Esophagus squamous epithelium (tissue), 5 donors: ENCODE measurements at places on chromosomes 2 and 18.

GRCh38 chr2:26847655-26848335, at the start of gene DPYSL5:
Gene DPYSL5, plus strand, starts transcription at chr2:26848132. Its CDS starts 50,368 bp downstream, at chr2:26898500.
- DNase-seq: no peak

DNA sequence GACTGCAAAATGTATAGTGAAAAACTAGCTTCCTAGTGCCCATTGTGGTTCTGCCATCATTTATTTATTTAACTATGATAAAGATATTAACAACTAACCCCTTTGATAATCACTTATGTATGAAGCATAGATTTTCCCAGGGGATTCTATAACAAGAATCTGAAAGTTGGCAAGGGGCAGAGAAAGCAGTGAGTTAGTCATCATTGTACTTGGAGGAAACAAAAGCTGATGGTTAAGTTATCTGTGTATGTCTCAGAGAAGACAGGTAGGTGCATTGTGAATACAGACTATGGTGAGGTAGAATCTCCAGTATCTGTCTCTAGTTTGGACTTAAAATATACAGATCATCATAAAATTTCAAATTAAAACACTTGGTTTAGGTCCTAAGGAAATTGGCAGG, 2159.1 kb upstream of the CELF4 start:
- no peak for DNase-seq

- DNase-seq: no peak
These were observed 115.3 kb upstream of the ITGB6 start for GRCh38 chr2:160315337-160315736.

- DNase-seq: no peak
These were observed 31.5 kb upstream of the TMEM18 start for GRCh38 chr2:708667-709066.

DNA sequence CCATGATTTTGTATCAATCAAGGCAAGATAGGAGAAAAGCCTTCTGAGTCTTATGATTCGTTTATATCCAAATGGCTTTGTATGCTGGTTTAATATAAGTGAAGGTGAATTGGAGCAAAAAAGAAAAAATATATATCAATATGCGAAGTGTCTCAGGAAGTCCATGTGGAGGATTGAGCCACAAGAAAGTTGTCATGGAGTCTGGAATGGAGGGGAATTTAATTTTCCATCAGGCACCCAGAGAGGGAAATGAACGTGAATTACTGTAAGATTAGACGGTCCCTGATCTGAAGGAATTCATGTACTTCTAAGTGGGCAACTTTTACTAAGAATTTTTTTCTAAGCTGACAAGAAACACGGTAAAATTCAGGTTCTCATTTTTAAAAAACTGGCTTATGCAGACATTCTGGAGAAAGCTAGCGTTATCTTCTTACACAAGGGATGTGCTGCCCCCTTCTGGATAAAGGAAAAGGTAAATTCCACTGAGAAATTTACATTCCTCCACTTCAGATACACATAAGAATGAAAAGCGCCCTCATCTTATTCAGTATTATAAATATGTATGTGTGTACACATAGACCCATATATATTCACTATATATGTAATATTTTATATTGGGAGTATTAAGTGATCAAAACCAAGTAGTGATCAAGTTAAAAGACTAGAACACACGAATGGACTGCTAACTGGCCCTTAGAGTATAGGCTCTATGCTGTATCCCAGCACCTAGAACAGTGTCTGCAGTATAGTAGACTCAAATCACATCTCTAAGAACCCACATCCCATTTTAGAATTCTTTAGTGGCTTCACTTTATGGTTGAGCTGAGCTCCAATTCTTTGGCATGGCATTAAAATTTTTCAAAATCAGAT, 289.0 kb upstream of the TFPI start:
- DNase-seq: no peak

DNA sequence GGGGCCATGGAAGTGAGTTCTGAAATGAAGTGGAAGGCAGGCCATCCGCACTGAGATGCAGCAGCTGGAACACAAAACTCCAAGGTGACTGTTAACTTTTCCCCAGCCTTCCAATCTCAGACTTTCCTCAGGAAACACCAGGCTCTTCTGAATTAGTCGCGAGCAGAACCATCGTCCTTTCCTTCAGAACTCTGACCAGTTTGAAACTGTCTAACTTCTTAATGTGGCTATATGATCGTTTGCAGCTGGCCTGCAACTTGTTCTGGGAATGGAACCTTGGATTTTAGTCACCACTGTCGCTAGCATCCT, 620 bp upstream of the RPL37A start:
- no peak for DNase-seq

DNA sequence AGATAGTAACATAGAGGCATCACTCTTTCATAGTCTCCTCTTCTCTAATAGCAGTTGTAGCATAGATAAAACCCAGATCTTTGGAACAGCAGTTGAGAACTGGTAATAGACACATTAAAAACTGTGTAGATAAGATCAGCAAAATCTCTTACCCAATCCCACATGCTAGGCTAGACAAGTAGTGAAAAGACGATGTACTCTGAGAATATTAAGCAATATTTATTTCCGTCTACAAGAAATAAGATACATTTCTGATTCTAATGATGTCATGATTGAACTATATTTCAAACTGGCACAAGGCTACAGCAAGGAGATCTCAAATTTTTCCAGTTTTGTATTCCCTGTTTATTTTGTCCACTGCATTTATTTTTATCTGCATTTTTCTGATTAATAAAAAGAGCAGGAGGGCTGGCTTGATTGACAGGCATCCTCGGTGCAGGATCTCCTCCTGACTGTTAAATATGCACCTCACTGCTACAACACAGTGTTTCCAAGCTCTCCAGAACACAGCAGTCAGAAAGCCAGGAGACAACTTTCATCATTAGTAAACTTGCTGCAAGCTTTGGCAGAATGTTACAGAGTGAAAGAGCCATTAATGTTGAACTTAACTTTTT, 73.3 kb upstream of the ATIC start:
- no peak for DNase-seq

- DNase-seq: no peak
These were observed 73.4 kb downstream of the ACTR2 start for GRCh38 chr2:65300761-65301711.

GRCh38 chr18:56532176-56532840, 106.1 kb downstream of the TXNL1 start:
- DNase-seq: no peak

GRCh38 chr2:39140322-39140847, 19.5 kb upstream of the SOS1 start:
- no peak for DNase-seq

DNA sequence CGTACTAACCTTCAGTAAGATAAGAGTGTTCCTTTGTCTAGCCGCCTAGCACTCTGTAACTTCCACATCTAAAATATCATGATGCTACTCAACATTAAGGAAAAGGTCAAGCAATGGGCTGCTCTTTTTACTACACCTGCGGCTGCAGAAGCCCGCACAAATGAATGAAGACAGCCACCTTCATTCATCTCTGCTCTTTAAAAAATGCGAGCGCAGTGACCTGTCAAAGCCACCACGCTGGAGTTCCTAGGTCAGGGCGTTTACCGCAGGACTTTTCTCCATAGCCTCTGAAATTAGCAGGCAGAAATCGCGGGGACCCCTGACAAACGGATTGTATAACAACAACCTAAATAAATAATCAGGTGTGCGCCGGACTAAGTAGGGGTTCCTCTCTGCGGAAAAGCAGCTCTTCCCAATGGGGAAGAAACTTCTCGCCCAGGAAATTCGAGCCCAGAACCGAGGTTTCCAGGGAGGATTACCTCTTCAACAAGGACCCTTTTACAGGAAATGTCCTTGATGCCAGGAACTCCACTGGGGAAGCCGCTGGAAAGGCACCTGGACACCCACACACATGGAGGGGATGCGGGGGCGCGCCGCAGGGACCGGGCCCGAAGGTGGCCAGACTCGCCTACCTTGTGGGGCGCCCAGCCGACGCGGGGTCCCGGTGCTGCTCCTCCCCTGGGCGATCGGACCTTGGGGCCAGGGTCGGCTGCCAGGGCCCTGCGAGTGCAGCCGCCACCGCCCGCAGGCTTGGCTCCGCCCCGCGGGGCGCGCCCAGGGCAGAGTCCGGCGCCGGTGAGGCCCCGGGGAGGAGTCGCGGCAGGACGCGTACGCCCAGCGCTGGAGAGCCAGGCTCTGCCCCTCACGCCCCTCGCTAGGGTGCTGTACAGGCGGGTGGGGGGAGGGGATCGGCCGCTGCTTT, at the start of gene CCDC68:
Gene CCDC68 (minus strand): TSS at position 758 of the 922 bp plus-strand sequence. CDS start 16,670 bp downstream, outside the sequence.
- no peak for DNase-seq

DNA sequence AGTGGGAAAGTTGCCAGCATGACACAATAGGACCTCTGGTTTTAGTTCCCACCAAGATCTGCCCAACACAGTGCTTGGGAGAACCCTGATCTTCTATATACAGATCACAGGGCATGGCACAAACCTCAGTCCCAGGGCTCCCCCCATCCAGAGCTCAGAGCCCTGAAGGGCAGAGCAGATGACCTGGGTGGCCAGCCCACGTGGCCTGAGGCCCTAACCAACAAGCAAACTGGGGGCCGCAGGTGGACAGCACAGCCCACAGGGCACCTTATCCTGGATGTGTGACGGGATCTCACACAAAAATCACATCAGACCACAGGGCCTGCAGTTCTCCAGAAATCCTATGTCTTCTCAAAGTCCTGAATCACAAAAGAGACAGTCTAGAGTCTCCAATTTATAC, 34.7 kb downstream of the CRACDL start:
- DNase-seq: no peak

DNA sequence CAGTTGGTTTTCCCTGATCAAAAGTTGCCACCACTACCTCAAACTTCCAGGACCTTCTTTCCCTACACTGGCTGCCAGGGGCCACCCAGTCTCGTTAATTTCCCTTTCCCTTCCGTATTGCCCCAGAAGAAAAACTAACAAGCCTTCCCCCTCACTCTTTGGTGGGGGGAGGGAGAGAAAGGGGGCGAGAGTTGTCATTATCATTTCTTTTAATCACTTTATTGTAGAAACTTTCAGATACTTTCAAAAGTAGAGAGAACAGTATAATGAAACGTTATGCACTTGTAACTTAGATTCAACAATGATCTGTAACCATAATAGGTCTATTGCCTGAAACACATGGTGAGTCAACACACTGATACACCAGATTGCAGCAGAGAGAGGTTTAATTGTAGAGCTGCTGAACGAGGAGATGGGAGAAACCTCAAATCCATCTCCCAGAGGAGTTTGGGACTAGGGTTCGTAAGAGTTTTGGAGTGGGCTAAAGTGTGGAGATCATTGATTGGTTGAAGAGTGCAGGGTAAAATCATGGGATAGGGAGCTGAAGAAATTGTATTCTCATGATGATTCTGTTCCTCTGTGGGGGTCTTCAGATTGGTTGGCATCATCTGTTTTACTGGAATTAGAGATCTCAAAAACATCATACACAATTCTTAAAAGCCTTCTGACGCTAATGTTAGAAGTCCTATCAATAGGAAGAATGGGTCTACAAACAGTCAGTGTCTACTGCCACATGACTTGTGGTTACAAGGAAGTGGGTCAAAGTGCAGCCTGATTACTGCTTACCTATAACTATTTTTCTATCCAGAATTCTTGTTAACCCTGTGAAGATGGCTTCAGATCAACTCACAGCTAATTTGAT, 2.6 kb upstream of the RNF149 start:
- DNase-seq: no peak

- DNase-seq: no peak
These were observed 893.0 kb upstream of the POU3F3 start for GRCh38 chr2:103960951-103961350.

DNA sequence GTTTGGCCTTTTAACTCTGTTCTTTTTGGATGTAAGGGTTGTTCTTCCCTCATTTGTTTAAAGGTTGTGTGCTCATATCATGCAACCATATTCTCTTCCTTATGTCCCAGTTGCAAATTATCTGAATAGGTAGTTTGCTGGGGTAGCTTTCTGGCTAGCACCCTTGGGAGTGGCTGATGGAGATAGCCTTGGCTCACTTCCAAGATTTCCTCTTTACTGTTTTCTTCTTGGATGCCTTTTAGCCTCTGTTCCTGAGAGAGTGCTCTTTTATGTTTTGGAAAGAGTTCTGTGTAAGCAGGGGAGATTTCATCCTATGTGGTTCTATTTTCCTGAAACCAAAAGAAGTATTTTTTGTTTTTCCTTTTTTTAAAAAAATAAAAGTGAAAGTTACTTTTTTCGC, 25.4 kb downstream of the USP14 start:
- DNase-seq: no peak

- no peak for DNase-seq
These were observed 901.9 kb upstream of the ZEB2 start for GRCh38 chr2:145421841-145422240.

- DNase-seq: no peak
These were observed 193.8 kb downstream of the IKZF2 start for GRCh38 chr2:212957624-212958023.

- DNase-seq: no peak
These were observed 373.7 kb upstream of the SMIM21 start for GRCh38 chr18:75801178-75801577.

GRCh38 chr18:13893418-13893760, 21.9 kb downstream of the MC2R start:
- DNase-seq: no peak

DNA sequence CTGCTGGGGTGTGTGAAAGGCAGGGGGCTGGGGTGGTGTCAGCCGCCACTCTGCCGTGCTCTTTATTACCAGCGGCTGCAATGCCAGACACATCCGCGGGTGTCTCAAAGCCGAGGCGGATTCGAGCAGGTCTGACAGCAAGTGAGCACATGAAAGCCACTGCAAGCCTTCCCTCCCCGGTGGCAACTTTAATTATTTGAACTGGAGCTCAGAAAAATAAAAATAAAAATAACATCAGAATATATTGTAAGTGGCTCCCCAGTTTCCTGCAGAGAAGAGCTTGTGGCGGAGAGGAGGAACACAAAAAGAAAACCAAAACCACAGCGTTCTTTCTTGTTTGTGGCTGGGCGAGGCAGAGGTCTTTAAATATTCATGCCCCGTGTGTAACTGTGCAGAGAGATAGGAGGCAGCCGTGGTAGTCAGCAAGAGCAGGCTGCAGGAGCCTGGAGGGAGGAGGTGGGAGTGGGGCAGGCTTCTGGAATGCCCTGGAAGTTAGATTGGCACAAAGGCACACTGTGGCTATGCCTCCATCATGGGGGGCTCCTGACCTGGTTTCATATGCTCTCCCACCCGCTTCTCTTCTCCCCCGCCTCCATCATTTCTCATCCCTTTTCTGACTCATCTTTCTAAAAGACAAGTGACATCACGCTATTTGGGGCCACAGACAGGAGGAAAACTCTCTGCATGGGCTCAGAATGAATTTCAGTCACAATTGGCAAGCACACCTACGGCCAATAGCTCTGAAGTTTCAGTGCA, 199.8 kb downstream of the CLIP4 start:
- DNase-seq: no peak

DNA sequence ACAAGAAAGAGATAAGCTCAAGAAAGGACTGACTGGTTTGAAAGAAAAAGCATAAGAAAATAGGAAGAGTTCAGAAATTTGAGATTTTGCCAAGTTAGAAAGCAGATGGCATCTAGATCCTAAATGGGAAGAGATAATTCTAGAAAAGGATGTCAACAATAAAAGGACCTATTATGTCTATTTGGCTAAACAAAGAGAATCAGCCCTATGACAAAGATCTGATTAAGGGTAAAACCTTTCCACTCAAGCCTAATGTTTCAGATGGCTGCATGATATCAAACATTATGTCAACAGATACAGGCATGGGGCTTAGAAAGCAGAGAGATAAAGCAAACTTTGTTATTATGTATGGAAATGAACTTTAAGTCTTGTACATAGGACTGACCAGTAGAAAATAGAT, 465.0 kb upstream of the TRIB2 start:
- no peak for DNase-seq

GRCh38 chr2:65386344-65386743, 46.1 kb downstream of the SPRED2 start:
- no peak for DNase-seq
